ENCODE measurements at places on chromosomes 6 and 20.

DNA sequence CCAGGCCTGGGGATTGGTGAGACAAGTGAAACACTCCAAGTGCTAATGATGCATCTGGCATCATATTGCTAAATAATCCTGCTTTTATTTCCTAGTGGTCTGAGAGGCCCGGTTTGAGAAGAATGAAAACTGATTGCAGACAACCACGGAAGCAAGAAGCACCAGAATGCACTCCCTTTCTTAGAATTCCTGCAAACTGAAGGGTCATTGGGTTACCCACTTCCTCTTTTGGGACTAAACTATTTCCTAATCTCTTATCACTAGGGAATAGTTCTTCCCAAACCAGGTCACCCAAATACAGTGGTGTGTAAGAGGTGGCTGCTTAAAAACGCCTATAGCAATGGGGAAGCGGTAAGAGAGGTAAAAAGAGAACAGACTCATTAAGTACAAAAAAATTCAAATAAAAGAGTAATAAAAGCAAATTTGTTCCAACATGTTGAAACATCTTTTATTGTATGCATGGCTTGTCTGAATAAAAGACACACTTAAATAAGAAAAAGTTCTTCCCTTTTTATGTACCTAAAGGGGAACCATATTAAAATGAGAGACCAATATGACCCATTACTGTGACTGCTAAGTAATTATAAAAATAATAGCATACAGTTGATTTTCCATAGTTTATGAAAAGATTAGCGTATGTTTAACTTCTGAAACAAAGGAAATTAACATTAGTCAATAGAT is 125.8 kb downstream of the MYB start:
- no peak for DNase-seq

DNA sequence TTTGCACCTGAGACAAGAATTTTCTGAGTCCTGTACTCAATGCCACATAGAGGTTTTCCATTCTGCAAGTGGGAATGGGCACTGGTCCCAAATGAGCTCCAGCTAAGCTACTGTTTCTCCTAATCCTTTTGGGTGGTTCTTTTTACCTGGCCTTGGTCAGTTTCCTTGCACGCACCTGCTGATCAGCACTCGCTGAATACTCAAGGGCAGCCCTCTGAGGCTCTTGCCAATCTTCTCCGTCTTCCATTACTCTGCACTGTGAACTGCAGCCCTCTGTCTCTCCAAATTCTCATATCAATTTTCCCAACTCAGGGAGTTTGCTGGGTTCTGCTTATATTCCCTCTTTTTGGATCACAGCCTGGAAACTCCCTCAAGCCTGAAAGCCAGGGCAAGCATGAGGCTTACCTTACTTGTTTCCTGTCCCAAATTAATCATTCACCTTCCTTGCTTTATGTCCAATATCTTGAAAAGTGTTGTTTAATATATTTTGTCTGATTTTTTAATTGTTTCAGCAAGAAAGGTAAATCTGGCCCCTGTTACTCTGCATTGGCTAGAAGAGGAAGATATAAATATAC is 138.0 kb upstream of the TBX18 start:
- no peak overlapping the region for H3K27ac ChIP-seq
- no peak overlapping the region for H3K4me3 ChIP-seq
- no peaks in the 10 kb centered on the region for H3K4me1 ChIP-seq
- no peaks in the 10 kb centered on the region for H3K36me3 ChIP-seq
- DNase-seq = no peak

DNA sequence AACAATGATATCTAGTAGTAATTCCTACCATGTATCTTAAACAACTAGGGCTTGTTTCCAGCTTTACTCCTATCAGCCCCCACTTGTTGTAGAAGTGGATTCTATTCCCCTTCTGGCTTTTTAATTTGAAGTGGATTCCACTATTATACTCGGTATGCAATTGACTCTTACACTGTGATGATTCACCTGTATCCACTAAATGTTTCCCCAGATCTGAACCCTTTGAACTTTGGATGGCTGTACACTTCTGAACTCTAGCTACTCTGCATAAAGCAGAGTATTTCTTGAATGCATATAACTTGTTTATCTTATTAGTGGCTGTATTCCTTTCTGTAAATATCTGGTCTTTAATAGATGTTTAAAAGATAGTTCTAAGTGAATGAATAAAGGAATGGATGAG is 538.4 kb upstream of the NRSN1 start:
- no peak overlapping the region for H3K27ac ChIP-seq
- H3K36me3 ChIP-seq = no peaks in the 10 kb centered on the region

GRCh38 chr6:35181308-35181932 is 32.3 kb upstream of the SCUBE3 start:
- DNase-seq = no peak
- no peak overlapping the region for H3K4me3 ChIP-seq
- peaks cover 2% of the 10 kb centered on the region for H3K4me1 ChIP-seq
- peaks cover 14% of the 10 kb centered on the region for H3K27me3 ChIP-seq
- H3K36me3 ChIP-seq = no peaks in the 10 kb centered on the region
